Left renal pelvis (tissue), 4 donors: ENCODE measurements at places on chromosomes 7 and 10. TPM values are rescaled to one million over a fixed set of nuclear protein-coding genes. Genes with fewer than 3 reads are reported as not detected.

GRCh38 chr10:23604613-23605012, 165.7 kb downstream of the OTUD1 start:
- peak; percentile 24 for DNase-seq

DNA sequence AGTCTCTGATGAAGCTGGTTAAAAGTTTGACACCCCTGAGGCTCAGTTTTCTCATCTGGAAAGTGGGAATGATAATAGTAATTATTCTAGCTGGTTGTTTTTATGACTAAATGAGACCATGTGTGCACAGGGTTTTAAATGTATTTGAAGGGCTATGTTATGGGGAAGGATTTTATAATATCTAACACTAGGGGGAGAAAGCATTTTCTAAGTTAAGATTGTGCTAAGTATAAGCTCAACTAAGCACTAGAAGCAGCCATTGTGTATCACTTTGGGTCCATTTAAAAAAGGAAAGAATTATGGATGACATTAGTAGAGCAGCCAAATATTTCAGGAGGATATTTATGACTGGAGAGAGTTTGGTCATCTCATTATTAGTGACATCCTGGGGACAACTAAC, 49.5 kb upstream of the CREB5 start:
- no peak for DNase-seq

DNA sequence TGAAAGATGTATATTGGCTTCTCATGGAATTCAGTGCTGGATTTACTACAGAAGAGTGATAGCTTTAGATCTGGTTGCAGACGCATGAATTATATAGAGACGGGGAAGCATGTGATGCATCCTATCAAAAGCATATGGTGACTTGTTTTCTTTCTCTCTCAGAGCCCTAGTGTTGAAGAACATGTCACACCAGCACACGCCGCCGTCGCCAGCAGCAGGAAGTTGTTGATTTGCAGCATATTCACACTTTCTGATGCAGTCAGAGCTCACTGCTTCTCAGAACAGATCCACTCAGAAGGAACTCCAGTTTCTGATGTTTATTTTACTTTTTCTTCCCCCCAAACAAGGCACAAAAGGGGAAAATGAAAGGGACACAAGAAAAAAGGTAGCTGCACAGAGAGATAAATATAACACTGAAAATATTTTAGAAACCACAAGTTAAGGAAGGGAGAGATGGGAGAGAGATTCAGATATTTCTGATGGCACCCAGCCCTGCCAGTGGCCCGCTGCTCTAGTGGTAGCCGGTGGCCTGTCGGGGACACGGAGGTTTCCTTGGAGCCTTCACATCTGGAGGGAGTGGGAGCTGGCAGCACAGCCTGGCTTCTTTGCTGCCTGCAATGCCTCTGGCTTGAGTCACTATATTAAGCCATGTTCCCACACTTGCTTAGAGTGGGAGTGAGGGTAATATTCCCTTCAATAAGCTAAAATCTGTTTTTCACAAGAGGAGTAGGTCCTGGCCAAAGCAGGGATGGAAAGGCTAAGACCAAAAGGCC, 123.2 kb downstream of the NRP1 start:
- DNase-seq, result no peak

GRCh38 chr7:18086165-18087025, 58.7 kb upstream of the PRPS1L1 start:
- no peak for DNase-seq

DNA sequence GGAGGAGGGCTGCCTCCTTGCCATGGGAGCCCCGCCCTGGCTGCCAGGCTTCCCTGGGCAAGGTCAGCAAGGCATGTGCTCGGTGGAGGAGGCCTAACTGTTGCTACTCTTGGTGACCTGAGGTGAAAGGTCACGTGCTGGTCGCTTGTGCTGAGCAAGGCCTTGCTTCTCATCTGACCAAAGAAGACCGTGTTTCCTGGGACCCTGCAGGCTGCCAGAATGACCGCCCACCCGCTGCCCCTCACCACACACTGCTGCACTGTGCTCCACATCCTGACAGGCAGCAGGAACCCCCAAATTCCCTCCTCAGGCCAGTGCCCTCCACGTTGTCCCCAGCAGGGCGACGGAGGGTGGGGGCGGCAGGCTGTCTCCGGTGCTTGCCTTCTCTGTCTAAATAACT, 442.4 kb downstream of the DNAJB6 start:
- no peak for DNase-seq

- DNase-seq, result no peak
Observed at GRCh38 chr10:2214805-2215204, 477.5 kb upstream of the ADARB2 start.

DNA sequence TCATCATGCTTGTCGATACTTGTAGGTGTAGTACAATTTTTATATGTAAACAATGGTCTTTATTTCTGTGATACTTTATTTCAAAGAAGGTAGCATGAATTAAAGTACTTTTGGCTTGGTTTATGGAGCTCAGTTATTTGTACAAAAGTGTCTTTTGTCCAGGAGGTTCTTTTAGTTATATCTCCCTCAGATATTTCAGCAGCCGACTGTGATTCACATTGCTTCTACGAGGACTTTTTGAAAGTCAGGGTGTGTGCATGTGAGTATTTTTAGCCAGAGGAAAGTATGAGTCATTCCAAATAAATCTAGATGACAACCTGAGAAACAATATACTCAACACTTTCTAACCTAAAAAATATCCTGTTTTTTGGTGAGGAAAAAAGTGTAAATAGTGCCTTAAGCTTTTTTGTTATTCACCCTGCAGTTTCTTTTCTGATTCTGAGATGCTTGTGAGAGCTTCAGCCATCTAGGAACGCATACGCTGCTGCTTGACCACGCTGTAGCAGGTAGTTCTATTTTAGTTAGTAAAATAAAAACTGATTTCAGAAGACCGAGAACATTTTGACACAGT, 595 bp upstream of the SUN1 start:
- DNase-seq, result no peak

DNA sequence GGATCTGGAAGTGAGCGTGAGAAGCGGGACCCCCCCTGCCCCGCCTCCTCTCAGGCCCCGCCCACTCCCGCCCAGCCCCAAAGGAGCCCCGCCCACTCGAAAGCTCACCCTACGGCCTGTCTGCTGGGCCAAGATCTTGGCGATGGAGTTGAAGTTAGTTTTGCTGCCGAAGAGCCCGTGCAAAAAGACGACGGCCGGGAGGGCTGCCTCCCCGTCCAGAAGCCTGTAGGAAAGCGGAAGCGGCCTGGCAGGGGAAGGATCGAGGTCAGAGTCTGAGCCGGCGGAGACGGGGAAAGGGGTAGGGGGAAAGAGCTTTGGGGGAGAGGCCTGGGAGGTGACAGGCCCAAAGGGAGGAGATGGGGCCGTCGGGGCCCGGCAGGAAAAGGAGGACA, 386 bp downstream of the ABHD11 start:
- no peak for DNase-seq

GRCh38 chr10:423178-423577, 266.3 kb downstream of the DIP2C start:
- no peak for DNase-seq

GRCh38 chr10:100998183-100998990, 1.2 kb upstream of the LZTS2 start:
- DNase-seq, result peak; percentile 87

GRCh38 chr10:3162533-3162932, 10.0 kb downstream of the PITRM1 start:
- no peak for DNase-seq

DNA sequence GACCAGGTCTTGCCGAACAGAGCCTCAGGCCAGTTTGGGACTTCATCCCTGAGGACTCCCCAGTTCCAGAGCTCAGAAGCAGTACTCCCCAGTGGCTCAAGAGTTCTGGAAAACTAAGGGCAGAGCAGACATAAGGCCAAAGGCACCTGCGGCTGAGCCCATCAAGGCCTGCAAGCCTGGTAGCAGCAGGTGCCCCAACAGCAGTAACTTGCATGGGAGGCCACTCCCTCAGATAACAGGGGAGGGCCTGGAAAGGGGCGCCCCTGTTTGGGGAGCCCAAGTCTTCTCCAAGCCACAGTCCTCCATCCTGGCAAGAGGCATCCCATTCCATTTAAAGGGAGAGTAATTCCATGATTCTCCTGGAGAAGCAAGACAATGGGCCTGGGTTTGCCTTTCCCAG, 13.0 kb downstream of the POLL start:
- no peak for DNase-seq

GRCh38 chr10:107091126-107091525, 73.4 kb downstream of the SORCS1 start:
- DNase-seq, result no peak

GRCh38 chr10:61901829-61902444, 438 bp downstream of the ARID5B start:
- DNase-seq, result no peak

- no peak for DNase-seq
Observed at GRCh38 chr10:22552888-22553378, 161.4 kb downstream of the PIP4K2A start.

DNA sequence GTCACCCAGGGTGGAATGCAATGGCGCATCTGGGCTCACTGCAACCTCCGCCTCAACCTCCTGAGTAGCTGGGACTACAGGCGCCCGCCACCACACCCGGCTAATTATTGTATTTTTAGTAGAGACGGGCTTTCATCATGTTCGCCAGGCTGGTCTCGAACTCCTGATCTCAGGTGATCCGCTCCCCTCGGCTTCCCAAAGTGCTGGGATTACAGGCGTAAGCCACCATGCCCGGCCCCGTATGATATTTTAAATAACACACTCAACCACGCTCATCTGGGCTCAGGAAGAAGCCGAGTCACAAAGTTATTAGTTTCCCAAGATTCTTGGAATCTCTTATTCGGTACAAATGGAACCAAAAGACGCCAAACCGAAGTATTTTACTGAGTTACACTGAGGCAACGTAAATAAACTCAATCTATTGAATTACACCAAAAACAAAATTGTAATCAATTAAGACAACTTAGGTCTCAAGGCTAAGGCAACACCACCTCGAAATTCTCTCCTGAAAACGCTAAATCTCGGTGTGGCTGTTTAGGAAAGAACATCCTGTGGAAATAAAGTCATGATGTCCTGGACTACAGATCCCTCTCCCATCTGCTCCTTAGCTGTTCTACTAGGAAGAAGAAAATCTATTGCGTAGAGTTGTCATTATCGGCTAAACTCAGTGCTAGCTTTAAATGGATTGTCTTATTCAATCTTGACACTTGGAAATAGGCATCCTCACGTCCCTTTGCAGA, 910 bp downstream of the ARHGAP19 start:
- DNase-seq, result no peak

GRCh38 chr10:52440612-52441285, 126.7 kb downstream of the DKK1 start:
- no peak for DNase-seq

- DNase-seq, result no peak
Observed at GRCh38 chr10:80344276-80344675, 12.3 kb downstream of the DYDC1 start.

GRCh38 chr10:102435529-102436233, 3.3 kb upstream of the CUEDC2 start:
- DNase-seq, result no peak

DNA sequence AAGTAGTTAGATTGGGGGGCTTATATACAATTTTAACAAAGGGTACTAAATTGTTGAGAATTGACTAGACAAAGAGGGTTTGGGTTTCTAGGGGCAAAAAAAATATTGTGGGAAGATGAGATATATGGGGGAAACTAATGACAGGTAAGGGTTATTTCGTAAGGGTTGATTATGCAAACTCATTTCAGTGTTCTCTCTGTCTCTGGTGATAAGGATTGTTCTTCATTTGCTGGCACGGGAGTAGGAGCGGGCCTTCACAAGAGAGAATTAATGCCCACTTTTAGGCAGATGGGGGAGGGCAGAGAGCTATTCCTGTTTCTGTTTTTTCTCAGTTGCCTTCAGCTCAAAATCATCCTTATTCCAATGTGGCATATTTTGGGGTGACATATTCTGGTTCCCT, 258.4 kb downstream of the EXOC4 start:
- no peak for DNase-seq

- DNase-seq, result no peak
Observed at GRCh38 chr7:115097175-115097671, 175.3 kb downstream of the MDFIC start.

GRCh38 chr7:5380350-5381070, 43.1 kb downstream of the TNRC18 start:
- DNase-seq, result no peak

DNA sequence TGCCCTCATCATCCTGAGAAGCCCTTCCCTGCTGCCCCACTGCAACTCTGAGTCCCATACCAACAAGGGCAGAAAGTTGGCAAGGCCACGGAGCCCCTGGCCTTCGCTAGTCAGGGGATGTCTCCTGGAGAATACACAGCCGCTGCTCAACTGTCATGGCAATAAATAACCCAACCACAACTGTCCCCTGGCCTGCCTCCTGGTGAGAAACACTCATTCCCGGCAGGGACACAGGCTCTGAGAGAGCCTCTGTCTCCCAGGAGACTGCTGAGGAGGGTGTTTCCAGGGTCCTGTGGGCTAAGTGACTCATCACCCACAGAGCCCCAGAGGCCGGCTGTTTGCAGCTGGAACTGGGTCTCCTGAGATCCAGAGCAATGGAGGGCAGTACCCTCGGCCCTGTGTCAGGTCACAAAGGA, 354.1 kb downstream of the TNS3 start:
- DNase-seq, result no peak

DNA sequence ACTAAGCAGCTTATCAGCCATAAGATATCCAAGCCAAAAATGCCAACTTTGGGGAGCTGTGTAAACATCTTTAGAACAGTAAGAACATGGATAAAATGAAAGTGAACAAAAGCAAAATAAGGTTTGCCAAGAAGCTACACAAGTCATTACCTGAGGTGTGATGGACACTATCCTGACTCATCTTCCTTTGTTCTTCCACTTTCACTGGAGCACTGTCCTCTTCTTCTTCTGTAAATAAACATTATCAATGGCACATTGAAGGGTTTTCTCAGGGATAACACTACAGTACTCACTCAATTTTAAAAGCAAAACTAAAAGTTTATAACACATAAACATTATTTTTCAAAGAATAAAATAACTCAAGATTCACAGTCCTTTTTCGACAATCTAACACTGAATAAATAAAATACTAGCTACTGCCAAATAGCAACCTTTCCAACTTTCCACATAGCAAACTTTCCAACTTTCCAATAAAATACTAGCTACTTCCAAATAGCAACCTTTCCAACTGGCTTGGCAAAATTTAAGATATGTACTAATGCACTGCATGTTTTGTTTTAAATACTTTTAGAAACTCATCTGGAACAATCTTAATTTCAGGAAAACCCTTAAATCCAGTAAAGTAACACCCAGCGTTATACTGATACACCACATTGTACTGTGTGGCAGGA, 174.1 kb downstream of the SKAP2 start:
- no peak for DNase-seq

- DNase-seq, result peak; percentile 27
Observed at GRCh38 chr7:137626469-137627067, 220.2 kb downstream of the DGKI start.

The SERPINE1 gene
- 1.2 TPM for polyA plus RNA-seq

The UPK3BL1 gene
- polyA plus RNA-seq, result 4.8 TPM

The CARD11 gene
- 1.0 TPM for polyA plus RNA-seq

The NOC3L gene
- polyA plus RNA-seq, result 23.1 TPM

The PDE6C gene
- 0.67 TPM for polyA plus RNA-seq

The SCIN gene
- 137 TPM for polyA plus RNA-seq

The GIMAP5 gene
- polyA plus RNA-seq, result 3.7 TPM

The NYAP1 gene
- polyA plus RNA-seq, result 1.6 TPM

The ACTR3C gene
- 7.8 TPM for polyA plus RNA-seq

The INMT gene
- 25.9 TPM for polyA plus RNA-seq
